ENCODE measurements at places on chromosomes 11 and 22.

GRCh38 chr22:46639843-46640242 is 19.7 kb downstream of the GRAMD4 start:
- no peak for DNase-seq

DNA sequence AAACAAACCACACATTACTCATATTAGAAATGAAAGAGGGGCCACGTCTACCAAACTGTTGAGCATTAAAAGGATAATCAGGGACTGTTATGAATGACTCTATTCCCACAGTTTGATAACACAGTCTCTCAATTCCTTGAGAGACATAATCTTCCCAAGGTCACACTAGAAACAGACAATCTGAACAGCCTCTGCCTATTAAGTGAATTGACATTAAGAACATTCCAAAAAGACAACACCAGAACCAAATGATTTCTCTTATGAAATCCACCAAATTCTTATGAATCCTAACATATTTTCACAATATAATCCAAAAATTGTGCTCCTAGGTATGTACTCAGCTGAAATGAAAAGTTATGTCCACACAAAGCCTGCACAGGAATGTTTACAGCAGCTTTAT is 4.6 kb downstream of the RFPL1 start:
- DNase-seq: no peak

DNA sequence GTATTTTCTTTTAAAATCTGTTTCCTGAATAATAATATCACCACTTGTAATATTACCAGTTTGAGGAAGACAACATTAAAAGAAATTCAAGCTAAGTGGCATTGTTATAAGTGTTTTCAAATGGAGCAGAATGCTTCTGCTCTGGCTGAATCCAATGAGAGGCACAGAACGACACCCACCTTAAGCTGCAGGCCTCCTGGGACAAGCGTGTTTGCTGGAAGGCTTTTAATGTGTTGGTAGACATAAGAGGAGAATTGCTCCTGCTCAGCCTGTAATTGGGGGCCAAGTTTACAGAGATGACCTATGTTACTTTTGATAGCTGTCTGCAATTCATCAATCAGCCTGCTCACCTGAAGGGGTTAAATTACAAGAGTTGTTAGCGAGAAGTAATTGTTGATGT is 242.2 kb downstream of the DCDC1 start:
- DNase-seq: no peak

DNA sequence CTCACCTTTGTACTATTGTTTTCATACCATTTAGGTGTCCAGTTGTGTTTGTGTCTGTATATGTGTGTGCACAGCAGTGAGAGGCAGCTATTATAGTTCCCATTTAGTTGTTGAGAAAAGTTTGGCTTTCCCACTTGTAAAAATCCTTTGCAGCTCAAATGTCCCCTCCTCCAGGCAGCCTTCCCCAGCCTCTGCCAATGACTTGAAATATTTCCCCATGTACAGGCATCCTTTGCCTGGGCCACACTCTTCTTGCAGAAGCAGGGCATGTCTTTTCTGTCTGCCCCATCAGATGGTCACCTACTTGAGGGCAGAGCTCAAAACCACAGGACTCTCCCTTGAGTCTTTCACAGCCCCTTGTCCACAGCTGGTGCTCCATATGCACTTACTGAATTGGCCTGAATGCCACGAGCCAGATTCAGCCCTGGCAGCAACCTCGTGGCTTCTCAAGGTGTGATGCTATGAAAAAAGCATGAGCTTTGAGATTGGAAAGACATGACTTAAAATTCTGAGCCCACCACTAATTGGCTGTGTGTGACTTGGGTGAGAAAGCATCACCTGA is 39.3 kb downstream of the MYEOV start:
- no peak for DNase-seq

GRCh38 chr11:130865774-130866114 is 50.5 kb downstream of the SNX19 start:
- DNase-seq: peak; percentile 21

- peak; percentile 46 for DNase-seq
Measured at GRCh38 chr11:65416841-65417701, 5.5 kb upstream of the NEAT1 start.

- DNase-seq: no peak
Measured at GRCh38 chr11:126149759-126150625, 61.5 kb downstream of the RPUSD4 start.

GRCh38 chr22:22928666-22929380 is 41.2 kb downstream of the IGLL5 start:
- DNase-seq: peak; percentile 27

GRCh38 chr22:29877620-29878019 is 5.4 kb upstream of the MTMR3 start:
- DNase-seq: no peak

GRCh38 chr11:72080326-72081183 is at the start of the genes LRRC51 and NUMA1:
LRRC51 (plus strand) TSS chr11:72080850; CDS start chr11:72089084, 8,234 bp downstream.
NUMA1 (minus strand) TSS chr11:72080542; CDS start chr11:72035943, 44,599 bp downstream.
- peak; percentile 99 for DNase-seq

DNA sequence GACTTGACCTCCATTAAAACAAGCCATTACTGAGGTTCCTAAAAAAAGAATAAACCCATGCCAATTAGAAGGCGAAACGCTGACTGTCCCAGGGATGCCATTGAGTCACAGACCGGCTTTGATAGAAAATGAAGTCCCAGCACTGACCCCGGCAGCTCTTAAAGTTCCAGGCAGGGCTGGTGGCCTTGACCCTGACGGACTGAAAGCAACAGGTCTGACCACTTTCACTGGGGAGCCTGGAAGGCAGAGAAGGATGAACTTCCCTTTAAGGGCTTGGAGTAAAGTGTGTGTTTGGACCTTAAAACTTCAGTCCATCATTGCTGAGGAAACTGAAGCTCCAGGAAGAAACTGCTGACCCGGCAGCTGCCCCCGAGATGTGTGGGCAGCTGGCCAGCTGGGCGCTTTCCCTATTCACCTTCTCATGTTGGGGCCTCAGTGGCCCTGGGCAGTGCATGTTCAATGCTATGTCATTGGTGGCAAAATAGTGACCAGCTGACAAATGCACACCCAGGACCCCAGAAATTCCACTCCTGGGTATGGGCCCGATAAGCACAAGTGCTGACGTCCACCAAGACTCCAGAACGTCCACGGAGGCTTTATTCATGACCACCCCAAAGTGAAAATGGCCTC is 18.9 kb upstream of the EFCAB6 start:
- no peak for DNase-seq

DNA sequence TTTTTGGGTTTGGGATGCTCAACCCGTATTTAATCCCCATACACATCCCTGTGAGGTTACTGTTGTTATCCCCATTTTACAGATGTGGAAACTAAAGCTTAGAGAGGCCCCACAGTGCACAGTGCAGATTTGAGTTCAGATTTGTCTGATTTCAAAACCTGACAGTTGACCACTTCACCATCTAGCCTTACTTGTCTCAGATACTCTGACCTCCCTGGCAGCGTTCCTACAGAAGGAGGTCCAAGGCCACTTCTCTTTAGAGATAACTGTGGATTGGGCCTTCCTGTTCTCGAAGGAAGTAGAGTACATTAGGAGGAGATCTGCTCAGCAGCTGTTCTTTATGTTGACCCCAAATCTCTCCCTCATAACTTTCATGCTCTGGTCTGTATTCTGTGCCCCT is 46.7 kb upstream of the CTTN start:
- no peak for DNase-seq

DNA sequence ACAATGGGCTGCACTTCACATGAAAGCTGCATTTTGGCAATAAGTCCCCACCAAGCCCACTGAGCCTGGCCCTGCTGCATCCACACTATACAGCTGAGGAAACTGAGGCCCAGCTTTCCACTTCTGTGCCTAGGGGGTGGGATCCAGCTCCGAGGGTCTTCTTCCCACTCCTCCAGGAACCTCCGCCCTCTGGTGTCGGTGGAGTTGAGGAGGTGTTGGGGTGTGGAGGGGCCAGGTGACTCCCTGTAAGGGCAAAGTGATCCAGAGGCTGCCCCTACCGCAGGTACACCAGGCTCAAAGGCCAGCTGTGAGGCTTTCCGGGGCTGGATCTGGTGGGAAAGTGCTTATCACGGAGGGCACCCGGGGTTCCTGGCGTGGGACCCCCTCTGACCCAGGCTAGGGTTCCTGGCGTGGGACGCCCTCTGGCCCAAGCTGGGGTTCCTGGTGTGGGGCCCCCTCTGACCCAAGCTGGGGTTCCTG is 125.0 kb downstream of the KCNQ1 start:
- DNase-seq: no peak

- DNase-seq: no peak
Measured at GRCh38 chr11:35859301-35859700, 84.6 kb upstream of the LDLRAD3 start.

DNA sequence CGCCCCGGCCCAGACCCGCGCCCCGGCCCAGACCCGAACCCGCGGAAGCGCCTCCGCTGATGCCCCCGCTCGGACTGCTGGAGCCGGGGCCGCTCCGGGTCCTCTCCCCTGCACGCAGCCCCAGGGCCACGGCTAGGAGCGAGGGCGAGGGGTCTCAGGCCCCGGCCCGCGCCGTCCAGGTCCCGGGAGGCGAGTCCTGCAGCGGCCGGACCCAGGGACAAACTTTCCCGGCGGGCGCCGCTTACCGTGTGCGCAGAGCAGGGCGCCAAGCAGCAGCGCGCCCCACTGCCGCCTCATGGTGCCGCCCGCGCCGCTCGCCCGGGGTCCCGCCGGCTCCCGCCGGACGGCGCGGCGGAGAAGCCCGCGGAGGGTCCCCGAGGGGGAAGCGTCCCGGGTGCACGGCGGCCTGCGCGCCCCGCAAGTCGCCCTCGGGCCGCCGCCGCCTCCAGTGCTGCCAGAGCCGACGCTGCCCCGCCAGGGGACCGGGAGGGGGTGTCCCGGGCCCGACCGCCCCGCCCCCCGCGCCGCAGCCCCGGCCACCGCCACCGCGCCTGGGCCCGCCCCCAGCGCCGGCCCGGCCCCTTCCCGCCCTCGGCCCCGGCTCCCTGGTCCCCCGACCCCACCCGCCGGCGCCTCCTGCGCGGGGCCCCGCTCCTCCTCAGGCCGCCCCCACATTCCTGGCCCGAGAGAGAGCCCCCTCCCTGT is at the start of gene LRP4:
LRP4 (minus strand) TSS at position 468 of the 705 bp plus-strand sequence; CDS start at position 297, 171 bp downstream.
- DNase-seq: peak; percentile 69

Data from left ventricle myocardium inferior (tissue), 1 donor.